ENCODE measurements at places on chromosomes 5 and 9. TPM values are rescaled to one million over a fixed set of nuclear protein-coding genes. Genes with fewer than 3 reads are reported as not detected.

GRCh38 chr9:29773676-29774075 is 2200.4 kb upstream of the C9orf72 start:
- H3K27ac ChIP-seq, result no peak overlapping the region
- no peaks in the 10 kb centered on the region for H3K27me3 ChIP-seq
- no peaks in the 10 kb centered on the region for H3K36me3 ChIP-seq
- H3K4me1 ChIP-seq, result no peaks in the 10 kb centered on the region
- no peak for DNase-seq

DNA sequence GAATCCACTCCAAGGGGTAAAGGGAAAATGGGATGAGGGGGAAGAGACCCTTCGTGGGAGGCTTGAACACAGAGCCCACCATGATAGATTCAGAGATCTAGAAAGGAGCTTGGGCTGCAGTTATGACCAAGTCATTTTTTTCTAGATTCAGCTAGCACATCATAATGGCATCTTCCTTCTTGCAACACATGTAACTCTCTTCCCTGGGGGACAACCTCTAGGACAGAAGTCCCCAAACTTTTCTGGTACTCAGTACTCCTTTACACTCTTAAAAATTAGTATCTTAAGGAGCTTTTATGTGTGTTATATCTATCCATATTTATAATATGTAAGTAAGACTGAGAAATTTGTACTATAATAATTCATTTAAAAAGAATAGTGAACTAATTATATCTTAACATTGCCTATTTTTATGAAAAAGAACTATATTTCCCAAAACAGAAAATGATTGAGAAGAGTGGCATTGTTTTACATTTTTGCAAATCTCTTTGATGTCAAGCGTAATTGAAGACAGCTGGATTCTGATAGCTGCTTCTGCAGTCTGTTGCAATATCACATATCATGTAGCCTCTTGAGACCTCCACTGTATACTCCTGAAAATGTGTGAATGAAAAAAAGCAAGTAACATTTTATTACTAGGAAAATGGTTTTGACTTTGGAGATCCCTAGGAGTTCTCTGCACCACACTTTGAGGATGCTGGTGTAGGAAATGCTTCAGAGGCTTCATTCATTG is 875 bp downstream of the ACO1 start:
- peak overlapping the region; percentile 78 for H3K4me3 ChIP-seq
- no peak for DNase-seq
- H3K36me3 ChIP-seq, result no peaks in the 10 kb centered on the region
- no peaks in the 10 kb centered on the region for H3K27me3 ChIP-seq

DNA sequence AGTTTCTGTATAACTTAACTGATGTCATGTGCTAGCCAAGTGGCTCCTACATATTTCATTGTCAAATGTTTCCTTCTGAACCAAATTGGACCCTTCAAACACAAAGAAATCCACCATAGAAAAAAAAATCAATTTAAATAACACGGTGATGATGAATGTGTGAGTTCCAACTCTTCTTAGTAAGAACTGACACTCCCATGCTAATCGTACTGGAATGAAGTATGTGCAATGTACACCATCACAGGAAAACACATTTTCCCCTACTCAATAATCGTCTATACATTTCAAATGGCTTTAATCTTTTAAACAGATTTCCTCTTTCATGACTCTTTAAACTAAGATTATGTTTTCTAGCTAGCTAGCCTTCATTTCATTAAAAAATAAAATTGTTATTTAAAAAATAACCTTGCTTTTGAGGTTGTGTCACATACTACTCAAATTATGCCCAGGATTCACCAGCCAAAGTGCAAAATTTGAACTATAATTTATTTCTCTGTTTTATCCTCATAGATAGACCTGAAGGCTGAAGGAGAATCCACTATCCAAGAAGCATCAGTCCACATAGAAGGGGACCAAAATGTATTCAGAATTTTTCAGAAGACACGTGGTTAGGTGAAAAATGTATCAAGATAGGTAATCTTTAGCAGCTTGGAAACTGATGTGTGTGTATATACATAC is 131.0 kb upstream of the ITGA1 start:
- no peak overlapping the region for H3K4me3 ChIP-seq
- H3K4me1 ChIP-seq, result peaks cover 3% of the 10 kb centered on the region
- no peak for DNase-seq
- no peaks in the 10 kb centered on the region for H3K27me3 ChIP-seq
- H3K27ac ChIP-seq, result no peak overlapping the region

The CEL gene
- total RNA-seq, result 0.42 TPM

The SERF1A gene
- total RNA-seq, result 16.2 TPM

All from esophagus muscularis mucosa (tissue), 4 donors.